ENCODE measurements at places on chromosomes 7 and 10.

DNA sequence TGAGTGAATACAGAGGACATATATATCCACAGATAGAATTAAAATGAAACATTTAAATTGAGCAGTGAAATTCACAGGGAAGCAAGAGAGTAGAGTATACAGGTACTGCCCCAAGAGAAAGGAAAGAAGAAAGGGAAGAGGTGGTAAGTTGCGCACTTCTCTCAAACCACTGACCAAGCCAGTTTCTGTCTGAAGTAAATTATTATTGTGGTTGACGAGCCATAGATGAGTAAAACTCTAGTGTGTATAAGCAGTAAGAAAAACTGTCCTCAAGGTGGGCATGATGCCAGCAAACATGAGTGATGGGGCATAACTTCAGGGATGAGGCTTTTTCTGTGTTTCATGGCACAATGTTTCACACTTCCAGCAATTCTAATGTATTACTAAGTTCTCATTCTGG lies 4.4 kb upstream of the BET1 start:
- no peak for DNase-seq

DNA sequence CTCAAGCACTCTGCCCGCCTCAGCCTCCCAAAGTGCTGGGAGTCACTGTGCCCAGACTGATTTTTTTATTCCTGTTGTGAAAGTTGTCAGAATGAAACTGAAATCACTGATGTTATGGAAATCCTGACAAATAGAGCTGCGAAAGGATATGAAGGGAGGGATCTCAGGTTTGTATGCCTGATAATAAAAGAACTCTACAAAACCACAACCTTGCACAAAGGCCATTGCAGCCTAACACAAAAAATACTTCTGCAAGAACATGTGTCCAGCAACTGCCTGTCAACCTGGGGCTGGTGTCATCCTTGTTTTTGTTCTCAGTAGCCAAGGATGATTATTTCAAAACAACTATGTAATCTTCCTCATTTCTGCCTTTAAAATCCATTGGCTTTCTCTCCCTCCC lies 126.1 kb downstream of the NEBL start:
- no peak for DNase-seq

DNA sequence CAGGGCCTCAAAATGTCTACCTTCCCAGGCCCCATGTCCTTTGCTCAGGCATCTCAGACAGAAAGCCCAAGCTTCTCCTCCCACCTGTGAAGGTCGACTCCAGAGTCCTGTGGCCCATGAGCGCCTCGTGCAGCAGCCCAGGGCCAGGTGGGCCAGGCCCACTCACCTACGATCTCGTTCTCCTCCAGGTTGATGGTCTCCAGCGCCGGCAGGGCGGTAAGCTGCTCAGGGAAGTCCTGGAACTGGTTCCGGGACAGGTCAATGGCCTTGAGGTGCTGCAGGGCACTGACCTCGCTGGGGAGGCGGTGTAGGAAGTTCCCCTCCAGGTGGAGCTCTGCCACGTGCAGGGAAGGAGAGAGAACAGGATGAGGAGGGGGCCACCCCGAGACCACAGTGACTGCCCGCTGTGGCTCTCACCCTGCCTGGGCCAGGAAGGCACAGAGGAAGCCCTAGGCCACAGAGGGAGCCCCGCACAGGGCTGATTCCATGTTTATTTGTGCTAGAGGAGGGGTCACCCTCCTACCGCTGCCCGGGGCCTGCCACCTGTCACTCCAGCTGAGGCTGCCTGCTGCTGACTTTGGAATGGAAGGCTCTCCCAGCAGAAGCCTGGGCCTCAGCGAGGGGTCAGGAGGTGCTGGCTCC lies 40.0 kb upstream of the NPFFR1 start:
- no peak for DNase-seq

DNA sequence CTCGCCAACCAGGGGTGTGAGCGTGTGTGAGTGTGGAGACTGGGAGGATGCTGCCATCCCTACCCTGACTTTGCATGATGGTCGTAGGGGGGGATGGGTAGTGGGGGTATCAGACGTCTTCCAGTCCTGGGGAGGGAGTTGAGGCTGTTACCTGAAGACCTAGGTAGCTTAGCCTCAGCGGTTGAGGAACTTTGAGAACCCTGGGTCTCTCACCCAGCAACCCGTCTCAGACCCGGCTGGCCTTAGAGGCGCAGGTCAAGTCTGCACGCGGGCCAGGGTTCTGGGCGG lies 2.7 kb downstream of the SLC4A2 start:
- DNase-seq: no peak

DNA sequence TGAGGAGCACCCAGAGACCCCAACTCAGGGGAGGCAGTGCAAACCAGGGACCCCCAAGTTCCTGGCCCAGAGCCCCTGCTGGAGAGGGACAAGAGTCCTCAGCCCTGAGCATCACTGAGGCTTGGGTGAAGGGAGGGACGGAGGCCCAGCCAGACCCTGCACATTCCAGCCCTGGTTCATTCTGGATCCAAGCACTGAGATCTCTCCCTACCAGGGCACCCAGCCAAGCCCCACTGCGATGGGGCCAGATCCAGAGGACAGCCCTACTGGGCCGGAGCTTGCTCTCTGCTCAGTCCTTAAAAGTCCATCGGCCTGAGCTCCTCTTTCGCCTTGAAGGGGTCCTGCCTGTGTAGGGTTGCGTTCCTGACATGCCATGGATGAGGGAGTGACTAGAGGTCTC lies 40.5 kb upstream of the RABGEF1 start:
- no peak for DNase-seq

DNA sequence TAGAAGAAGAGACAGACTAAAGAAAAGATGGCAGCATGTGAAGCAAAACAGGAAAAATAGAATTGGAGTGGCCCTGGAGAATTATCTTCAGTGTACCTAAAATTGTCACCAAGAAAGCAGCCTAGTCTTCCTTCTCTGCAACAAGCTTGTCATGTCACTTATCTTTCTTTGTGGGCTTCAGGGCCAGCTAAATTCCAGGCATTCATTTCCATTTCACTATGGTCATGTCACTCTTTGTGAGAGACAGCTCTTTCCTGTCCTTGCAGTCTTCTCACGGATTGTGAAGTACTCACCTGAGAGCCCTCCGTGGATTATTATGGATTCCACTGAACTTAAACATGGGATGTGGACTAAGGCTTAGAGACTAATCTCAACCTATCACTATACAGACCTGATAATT lies 9.0 kb upstream of the HKDC1 start:
- no peak for DNase-seq

GRCh38 chr10:48429309-48429708 lies 122.8 kb downstream of the MAPK8 start:
- DNase-seq: no peak

DNA sequence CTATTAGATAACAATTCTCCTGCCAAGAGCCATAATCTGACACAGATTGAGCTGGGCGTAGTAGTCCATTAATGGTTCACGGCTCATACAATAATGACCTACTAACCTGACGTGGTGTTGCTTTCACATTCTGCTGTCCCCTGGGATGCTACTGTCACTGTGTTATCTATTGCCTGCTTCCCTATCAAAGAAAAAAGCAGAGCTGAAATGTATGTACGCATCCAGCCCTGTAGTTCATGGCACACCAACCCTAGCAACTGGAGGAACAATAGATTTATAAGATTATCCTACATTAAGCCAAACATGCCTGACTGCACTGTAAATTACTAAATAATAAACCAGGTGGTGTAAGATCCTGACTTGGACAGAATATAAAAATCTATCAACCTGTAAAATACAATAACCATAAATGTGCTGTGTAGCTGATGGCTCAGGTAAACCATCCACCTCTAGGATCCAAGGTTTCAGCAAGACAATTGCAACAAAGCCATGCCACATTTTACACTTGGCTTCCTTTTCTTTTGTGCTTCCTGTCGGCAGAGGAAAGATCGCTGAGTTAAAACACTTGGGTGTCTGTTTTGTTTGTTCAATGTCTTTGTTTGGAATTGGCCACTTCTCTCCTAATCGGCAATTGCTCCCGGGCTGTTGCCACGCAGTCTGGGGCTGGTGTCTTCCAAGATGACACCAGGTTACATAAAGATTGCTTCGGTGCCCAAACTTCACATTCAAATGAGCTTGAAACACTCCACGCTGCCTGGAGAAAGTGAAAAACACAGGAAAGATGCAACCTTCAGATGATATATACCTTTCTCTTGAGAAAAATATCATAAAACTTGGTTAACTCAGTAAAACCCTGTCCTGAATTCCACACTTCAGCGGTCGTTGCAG lies 143.9 kb upstream of the MGMT start:
- DNase-seq: no peak

DNA sequence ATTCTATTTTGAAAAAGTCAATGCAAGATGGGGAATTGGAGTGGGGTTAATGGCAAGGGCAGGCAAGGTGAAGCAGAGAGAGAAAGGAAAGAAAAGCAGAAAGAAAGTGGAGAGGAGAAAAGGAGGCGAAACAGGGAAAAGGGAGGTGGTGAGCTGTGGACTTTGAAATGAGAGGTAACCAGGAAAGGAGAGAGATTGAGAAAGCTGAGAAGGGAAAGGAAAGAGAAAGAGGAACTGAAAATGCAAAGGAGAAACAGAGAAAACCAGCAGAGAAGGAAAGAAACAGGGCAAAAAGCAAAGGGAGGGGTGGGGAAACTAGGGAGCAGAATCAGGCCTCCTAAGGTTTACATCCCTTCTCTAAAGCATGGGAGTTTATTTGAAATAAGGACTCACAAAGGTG lies 72.5 kb upstream of the TPK1 start:
- DNase-seq: no peak

All from NCI-H2081 treated with DMSO at 0.1 percent for 48 hours (cell line).